GM06990 (cell line): ENCODE measurements at places on chromosomes 13 and 19.

GRCh38 chr13:60019119-60019993 lies 144.4 kb downstream of the DIAPH3 start:
- peak; percentile 27 for DNase-seq

DNA sequence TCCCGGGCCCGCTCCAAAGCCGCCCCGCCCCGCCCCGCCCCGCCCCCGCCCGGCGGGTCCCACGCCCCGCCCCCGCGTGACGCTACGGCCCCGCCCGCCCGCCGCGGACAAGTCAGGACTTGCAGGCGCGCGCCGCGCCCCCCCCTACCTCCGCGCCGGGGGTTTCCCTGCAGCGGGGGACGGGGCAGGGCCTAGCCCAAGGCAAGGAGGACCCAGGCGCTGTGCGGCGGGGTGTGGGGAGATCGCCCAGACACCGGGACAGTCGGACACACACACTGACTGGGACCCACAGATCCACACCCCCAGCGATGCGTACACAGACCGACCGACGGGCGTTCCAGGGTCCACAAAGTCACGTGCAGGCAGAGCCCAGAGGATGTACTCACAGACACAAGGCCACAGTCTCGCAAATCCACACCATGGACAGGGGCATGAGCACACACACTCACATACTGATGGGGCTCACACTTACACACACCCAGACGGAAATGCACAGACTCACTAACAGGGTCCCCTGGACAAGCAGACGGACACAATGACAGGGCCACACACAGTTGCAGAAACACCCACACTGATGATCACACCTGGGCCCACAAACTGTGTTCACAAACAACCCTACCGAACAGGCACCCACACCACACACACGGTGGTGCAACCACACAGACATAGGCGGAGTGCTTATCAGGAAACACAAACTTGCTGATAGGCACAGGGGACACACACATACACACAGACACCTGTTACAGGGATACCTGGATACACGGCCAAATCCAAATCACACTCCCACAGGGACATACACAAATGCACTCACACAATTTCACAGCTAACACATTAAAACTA lies 436 bp upstream of the BBC3 start:
- DNase-seq: peak; percentile 95

DNA sequence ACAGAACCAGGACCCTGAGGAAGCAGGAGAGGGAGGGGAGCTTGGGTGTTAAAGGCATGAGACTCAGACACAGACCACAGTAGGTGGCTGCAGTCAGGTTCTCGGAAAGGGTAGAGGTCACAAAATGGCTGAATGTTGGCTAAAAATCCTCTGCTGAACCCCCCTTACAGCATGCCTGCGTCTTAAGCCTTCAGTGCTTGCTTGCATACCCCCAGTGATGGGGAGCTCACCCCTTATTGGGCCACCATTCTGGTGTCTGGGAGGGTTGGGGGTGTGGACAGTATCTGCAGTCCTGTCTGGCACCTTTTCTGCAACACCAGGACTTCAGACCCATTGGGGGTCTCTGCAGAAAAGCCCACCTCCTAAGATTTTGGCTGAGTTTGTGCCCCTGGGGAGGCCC lies 14.2 kb upstream of the B3GNT3 start:
- DNase-seq: no peak

DNA sequence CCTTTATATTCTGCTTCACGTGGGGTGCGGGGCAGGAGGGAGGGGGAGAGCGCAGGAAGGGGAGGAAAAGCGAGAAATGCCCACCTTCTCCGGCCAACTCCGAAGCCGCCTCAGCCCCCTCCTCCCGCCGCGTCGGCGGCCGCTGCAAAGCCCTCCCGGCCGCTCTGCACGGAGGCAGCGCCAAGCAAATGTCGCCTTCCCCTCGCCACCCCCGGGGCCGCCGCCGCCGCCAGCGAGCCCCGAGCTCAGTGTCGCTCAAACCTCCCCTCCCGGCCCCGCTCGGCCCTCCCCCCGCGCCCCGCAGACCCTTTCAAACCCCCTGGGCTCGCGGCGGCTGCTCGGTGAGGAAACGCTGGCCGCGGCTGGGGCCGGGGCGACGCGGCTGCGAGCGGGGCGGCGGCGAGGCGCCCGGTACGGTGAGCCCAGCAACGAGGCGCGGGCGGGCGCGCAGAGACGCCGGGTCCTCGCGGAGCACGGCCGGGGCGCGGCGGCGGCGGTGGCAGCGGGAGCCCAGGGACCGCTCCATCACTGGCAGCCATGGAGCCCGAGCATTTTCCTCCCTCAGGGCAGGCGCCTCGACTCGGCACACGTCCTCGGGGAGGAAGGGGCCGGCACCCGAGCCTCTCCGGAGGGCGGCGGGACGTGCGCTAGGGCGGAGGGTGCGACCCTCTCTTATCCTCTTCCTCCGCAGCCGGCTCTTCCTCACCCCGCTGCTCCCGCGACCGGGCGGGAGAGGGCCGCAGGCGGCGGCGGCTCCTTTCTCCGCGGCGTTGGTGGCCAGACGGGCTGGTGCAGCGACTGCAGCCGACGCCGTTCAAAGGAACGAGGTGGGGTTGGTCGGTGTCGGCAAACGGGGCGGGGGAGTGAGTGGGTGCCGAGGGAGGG lies 463 bp upstream of the TSC22D1 start:
- peak; percentile 52 for DNase-seq

- no peak for DNase-seq
These were observed 31.6 kb downstream of the CCNE1 start for GRCh38 chr19:29843180-29844051.

GRCh38 chr13:97327086-97327485 lies 105.0 kb downstream of the MBNL2 start:
- DNase-seq: no peak

GRCh38 chr19:46216612-46217011 lies 12.9 kb upstream of the IGFL1 start:
- DNase-seq: no peak
